ENCODE measurements at places on chromosomes 3 and 15.

- no peak for DNase-seq
These were observed 202.6 kb downstream of the VGLL3 start for GRCh38 chr3:86788371-86788770.

- DNase-seq, result no peak
These were observed 366.9 kb upstream of the STAC start for GRCh38 chr3:36013425-36013824.

DNA sequence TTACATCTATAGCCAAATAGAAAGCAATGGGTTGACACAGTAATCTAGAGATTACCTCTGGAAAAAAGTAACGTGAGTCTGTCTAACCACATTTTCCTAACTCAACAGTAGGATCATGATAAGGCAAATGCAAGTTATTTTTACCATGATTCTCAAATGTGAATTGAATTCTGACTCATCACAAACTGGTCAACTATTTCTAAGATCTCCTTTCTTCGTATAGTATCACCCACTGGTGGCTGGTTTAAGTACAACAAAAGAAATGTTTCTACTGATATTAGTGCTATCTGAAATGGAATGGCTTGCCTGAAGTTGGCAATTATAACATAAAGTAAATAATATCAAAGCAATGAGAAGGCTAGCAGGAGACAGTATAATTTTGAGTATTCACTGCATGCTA is 102.2 kb downstream of the ABI3BP start:
- no peak for DNase-seq

DNA sequence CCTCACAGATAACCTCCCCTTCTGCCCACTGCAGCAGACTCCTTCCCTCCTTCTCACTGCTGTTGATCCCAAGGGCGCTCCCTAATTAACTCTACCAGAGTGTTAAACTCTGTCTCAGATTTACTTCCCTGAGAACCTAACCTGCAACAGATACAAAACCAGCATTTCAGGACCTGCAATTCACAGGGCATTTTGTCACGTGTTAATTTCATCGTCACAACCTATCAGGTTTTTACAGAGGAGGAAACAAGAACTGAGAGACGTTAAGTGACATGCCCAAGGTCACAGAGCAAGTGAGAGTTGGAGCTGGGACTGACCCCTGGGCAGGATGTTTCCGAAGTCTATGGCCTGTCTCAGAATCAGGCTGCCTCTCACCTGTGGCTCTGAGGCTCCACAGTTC is 223.9 kb downstream of the UACA start:
- DNase-seq, result no peak

- DNase-seq, result no peak
These were observed 252.1 kb upstream of the ADAMTS9 start for GRCh38 chr3:64939747-64940450.

GRCh38 chr3:118618247-118619040 is 416.2 kb downstream of the IGSF11 start:
- DNase-seq, result no peak

DNA sequence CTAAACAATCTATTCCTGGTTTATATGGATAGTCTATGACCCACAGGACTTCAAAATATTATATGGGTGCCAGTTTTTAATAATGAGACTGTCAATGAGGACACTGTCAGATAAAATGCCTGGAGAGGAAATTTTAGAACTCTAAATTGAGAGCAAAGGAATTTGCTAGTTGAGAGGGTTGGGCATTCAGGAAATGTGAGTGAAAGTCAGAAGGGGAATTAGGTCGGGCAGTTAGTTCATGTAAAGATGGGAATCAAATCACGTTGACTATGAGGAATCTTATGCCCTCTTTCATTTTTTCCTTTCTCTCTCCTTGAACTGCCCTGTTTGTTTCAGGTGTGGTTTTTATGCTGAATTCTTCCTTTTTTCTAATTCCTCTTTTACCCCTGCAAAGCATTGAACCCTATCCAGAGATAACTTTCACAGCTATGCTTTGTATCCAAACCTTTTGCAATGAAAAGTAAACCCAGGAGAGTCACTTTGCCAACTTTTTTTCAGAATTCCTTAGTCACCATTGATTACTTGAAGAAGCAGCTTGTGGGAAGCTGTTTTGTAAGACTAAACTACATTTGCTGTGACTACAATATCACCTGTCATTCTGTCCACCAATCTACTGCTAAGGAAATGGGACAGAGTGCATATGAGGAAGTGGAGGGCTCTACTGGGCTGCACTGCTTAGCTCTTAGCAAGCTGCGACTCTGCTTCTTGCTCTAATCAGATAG is 27.8 kb downstream of the CHP1 start:
- no peak for DNase-seq

Measured in NCI-H1436 (cell line).